ENCODE measurements at places on chromosomes 5 and 9. TPM values are rescaled to one million over a fixed set of nuclear protein-coding genes. Genes with fewer than 3 reads are reported as not detected.

GRCh38 chr5:96315431-96315830, 117.6 kb downstream of the PCSK1 start:
- no peaks in the 10 kb centered on the region for H3K27me3 ChIP-seq
- H3K27ac ChIP-seq, result no peak overlapping the region
- no peak overlapping the region for H3K4me3 ChIP-seq
- H3K4me1 ChIP-seq, result no peaks in the 10 kb centered on the region

Gene ANKRD18B
- not detected for total RNA-seq

DNA sequence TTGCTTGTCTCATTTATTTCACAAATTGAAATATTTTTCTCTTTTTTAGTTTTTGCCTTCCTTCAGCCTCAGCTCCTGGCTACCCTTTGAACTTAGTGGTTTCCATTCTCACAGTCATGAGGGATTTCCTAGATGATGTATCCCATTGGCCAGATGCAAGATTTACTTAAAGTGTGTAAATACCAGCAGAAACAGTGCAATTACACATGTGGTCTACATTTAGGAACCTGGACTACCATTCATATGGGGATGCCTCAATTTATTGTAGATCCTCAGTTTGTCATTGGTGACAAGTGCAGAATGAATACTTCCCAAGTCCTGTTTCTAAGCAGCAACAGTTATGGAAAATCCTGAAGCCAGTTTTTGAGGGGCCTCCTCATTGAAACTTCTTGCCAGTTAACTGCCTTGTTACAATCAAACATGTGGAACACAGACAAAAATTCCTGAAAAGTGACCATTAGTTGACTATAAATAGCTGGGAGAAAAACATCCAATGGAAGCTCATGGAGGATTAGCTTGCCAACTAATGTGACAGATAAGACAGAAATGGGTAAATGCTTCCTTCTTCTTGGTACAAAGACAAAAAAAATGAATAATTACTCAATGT, 113.6 kb upstream of the FER start:
- H3K27ac ChIP-seq, result no peak overlapping the region
- H3K4me1 ChIP-seq, result peaks cover 6% of the 10 kb centered on the region
- no peaks in the 10 kb centered on the region for H3K27me3 ChIP-seq
- DNase-seq, result no peak
- no peaks in the 10 kb centered on the region for H3K36me3 ChIP-seq

DNA sequence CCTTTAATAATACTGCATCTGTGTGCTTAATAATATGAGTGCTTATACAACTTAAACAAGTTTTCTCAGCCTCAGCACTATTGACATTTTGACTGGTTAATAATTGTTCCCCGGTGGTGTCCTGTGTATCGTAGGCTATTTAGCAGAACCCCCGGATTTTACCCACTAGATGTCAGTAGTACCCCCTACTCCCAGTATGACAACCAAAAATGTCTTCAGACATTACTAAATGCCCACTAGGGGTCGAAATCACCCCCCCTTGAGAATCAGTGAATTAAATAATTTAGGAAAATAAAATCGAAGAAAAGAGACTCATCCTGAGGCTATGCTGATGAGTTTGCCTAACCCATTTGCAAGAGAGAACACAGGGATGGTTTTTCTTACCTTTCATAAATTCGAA, 166.3 kb downstream of the ATP10B start:
- no peak overlapping the region for H3K27ac ChIP-seq
- H3K4me3 ChIP-seq, result no peak overlapping the region
- no peaks in the 10 kb centered on the region for H3K4me1 ChIP-seq
- H3K27me3 ChIP-seq, result no peaks in the 10 kb centered on the region

GRCh38 chr9:94983552-94983951, 257.1 kb downstream of the AOPEP start:
- peak; percentile 39 for DNase-seq
- H3K4me1 ChIP-seq, result no peaks in the 10 kb centered on the region
- H3K27ac ChIP-seq, result no peak overlapping the region

Gene CCDC192
- not detected for total RNA-seq

GRCh38 chr9:35829764-35830096, 702 bp downstream of the TMEM8B start:
- H3K4me1 ChIP-seq, result peaks cover 10% of the 10 kb centered on the region
- H3K36me3 ChIP-seq, result no peaks in the 10 kb centered on the region
- peak overlapping the region; percentile 96 for H3K4me3 ChIP-seq

DNA sequence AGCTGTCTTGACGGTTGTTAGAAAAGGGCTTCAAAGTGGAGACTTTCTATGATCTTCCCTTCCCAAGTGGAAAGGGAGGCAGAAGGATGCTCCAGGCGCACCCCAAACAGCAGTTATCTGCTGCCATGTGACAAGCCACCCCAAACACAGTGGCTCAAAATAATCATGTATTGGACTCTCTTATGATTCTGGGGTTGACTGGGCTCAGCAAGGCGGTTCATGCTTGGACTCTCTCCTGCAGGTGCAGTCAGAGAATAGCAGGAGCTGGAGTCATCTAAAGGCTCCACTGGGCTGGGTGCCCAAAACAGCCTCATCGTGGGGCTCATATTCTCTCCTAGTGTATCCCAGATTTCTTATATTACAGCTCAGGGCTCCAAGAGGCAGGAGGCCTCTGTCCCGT, 177.6 kb upstream of the IER5L start:
- H3K27ac ChIP-seq, result no peak overlapping the region
- no peak overlapping the region for H3K4me3 ChIP-seq
- no peak for DNase-seq
- no peaks in the 10 kb centered on the region for H3K36me3 ChIP-seq

Gene FGF10
- total RNA-seq, result 7.5 TPM

DNA sequence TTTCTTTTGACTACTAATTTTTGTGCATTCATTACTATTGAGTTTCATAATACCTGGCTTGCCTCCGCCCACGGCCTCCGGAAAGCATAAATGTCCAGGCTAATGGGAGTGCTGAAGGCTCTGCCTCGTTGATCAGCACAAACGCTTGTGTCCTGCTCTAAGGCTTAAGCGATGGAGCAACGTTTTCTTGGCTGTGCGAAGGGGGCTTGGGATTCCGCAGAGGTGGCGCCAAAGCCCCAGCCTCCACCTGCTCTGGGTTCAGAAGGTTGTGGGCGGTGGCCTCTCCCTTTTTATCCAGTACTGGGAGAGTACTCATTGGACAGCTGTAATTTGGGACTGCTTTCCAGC, 19.7 kb downstream of the ANXA2R start:
- H3K27me3 ChIP-seq, result no peaks in the 10 kb centered on the region
- peak overlapping the region; percentile 75 for H3K4me3 ChIP-seq
- peak overlapping the region; percentile 43 for H3K27ac ChIP-seq
- no peaks in the 10 kb centered on the region for H3K36me3 ChIP-seq
- no peak for DNase-seq

- H3K36me3 ChIP-seq, result no peaks in the 10 kb centered on the region
- H3K4me3 ChIP-seq, result no peak overlapping the region
- H3K4me1 ChIP-seq, result no peaks in the 10 kb centered on the region
- DNase-seq, result no peak
Observed at GRCh38 chr5:146745931-146746577, 132.5 kb downstream of the PPP2R2B start.

GRCh38 chr9:18396102-18396728, 77.7 kb upstream of the ADAMTSL1 start:
- no peaks in the 10 kb centered on the region for H3K36me3 ChIP-seq
- no peak overlapping the region for H3K27ac ChIP-seq
- H3K27me3 ChIP-seq, result no peaks in the 10 kb centered on the region
- peaks cover 3% of the 10 kb centered on the region for H3K4me1 ChIP-seq
- no peak for DNase-seq

- DNase-seq, result no peak
- no peak overlapping the region for H3K27ac ChIP-seq
- H3K4me3 ChIP-seq, result no peak overlapping the region
- H3K36me3 ChIP-seq, result no peaks in the 10 kb centered on the region
Observed at GRCh38 chr5:73322437-73323076, 126.0 kb downstream of the FOXD1 start.

Gene MAMDC2
- 3.4 TPM for total RNA-seq

- H3K27me3 ChIP-seq, result no peaks in the 10 kb centered on the region
- DNase-seq, result no peak
Observed at GRCh38 chr9:83466351-83466750, 71.8 kb downstream of the FRMD3 start.

Gene NTNG2
- total RNA-seq, result 5.9 TPM

Gene FABP6
- total RNA-seq, result not detected

DNA sequence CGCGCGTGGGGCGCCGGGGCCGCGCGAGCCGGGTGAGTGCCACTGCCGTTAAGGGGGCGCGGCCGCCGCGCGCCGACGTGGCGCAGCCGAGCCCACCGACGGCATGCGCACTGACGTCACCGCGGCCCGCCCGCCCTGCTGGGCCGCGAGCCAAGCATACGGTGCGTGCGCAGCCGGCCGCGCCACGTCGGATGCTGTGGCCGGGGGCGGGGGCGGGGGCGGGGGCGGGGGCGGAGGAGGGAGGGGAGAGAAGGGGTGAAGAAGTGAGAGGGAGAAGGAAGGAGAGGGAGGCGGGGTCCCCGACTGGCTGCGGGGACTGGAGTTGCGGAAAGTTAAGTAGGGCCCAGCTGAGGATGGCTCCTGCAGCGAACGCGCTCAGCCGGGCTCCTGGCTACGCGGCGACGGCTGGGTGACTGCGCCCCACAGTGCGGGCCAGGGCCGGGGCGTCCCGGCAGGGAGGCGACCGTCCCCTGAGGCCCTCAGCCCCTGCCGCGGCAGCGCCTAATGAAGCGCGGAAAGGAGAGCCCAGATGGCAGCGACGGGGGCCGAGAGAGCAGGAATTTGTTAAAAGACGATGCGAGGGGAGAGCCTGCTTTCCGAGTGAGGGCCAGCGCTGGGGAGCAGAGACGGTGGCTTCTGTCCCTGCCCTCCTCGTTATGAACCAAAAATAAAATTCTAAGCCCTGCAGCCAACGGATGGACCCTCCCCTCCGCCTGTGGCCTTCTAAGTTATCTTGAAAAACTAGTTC, at the start of gene DAP:
DAP (minus strand) TSS at position 50 of the 748 bp plus-strand sequence. CDS start 166 bp downstream, outside the sequence.
- peak; percentile 91 for DNase-seq
- peak within 1 kb of the TSS; percentile 67 for H3K4me3 ChIP-seq
- H3K27ac ChIP-seq, result peak within 1 kb of the TSS; percentile 98
- H3K4me1 ChIP-seq, result peaks cover 7% of the 10 kb centered on the region

- no peak overlapping the region for H3K4me3 ChIP-seq
- no peaks in the 10 kb centered on the region for H3K4me1 ChIP-seq
- H3K27ac ChIP-seq, result no peak overlapping the region
- no peak for DNase-seq
- no peaks in the 10 kb centered on the region for H3K27me3 ChIP-seq
Observed at GRCh38 chr9:84216151-84216550, 124.4 kb downstream of the SLC28A3 start.

DNA sequence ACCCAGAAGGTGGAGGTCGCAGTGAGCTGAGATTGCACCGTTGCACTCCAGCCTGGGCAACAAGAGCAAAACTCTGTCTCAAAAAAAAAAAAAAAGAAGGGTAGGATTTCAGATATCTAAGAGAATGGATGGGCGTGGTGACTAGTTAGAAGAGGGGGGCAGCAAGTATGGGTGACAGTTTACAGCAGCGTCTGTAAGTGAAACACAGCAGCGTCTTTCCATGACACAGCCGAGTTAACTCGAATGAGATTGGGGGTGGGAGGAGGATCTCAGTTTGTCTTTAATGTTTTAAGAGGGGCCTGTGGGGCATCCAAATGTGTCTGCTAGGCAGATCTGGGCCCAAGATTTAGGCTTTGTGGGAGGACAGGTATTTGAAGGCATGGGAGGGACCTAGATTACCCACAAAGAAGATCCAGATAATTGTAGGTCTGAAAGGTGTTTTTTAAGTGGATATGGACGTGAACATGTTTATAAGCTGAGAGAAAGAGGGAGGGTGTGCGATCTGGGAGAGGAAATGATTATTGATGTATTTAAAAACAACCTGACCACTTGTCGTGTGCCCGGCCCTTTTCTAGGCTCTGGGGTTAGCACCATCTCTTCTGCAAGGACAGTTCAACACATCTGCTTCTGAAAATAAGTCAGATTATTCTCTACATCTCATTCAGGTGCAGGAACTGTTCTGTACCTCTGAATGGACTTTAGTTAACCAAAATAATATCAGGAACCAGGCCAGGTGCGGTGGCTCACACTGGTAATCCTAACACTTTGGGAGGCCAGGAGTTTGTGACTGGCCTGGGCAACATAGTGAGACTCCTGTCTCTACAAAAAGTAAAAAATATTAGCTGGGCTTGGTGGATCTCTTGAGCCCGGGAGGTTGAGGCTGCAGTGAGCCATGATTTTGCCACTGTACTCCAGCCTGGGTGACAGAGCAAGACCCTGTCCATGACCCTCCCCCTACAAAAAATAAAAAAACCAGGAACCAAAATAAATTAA, 2.5 kb downstream of the CEP78 start:
- peaks cover 4% of the 10 kb centered on the region for H3K36me3 ChIP-seq
- no peaks in the 10 kb centered on the region for H3K27me3 ChIP-seq
- no peak for DNase-seq
- H3K27ac ChIP-seq, result no peak overlapping the region
- H3K4me1 ChIP-seq, result no peaks in the 10 kb centered on the region
- H3K4me3 ChIP-seq, result no peak overlapping the region

Gene HOMER1
- 2.3 TPM for total RNA-seq

- no peaks in the 10 kb centered on the region for H3K4me1 ChIP-seq
- DNase-seq, result no peak
- H3K4me3 ChIP-seq, result no peak overlapping the region
- no peaks in the 10 kb centered on the region for H3K36me3 ChIP-seq
Observed at GRCh38 chr5:1120236-1120999, 8.6 kb upstream of the SLC12A7 start.

DNA sequence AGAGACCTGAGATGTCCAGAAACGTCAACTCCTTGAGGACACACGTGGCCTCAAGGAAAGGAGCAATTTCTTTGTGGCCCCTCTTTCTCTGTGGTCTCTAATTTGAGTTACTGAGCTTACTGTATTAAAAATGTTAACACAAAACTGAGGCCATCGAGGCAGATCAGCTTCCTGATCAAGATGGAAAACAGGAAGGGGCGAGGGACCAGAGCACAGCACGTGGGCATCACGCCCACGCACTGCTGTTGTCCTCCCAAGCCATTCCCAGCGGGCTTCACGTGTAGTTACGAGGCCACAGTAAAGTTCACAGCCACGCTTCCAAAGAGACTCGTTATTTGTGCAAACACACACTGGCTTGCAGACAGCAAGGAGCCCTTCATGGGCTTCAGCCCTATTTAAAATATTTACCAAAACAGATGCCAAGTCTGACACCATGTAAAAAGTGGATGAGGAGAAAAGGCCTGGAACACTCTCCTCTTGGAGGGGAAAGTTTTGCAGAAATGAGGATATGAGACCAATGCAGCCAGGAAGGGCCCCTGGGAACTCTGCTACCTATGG, 149.5 kb downstream of the ROR2 start:
- DNase-seq, result no peak

- no peak overlapping the region for H3K4me3 ChIP-seq
- H3K36me3 ChIP-seq, result no peaks in the 10 kb centered on the region
- no peak for DNase-seq
- H3K27ac ChIP-seq, result no peak overlapping the region
Observed at GRCh38 chr5:167071981-167072610, 1219.3 kb upstream of the WWC1 start.

GRCh38 chr9:21267485-21268346, 27.9 kb upstream of the IFNA14 start:
- H3K27ac ChIP-seq, result no peak overlapping the region
- H3K4me1 ChIP-seq, result no peaks in the 10 kb centered on the region
- no peak overlapping the region for H3K4me3 ChIP-seq
- H3K27me3 ChIP-seq, result no peaks in the 10 kb centered on the region
- DNase-seq, result no peak
- H3K36me3 ChIP-seq, result no peaks in the 10 kb centered on the region

Gene INPP5E
- total RNA-seq, result 20.2 TPM

- H3K4me1 ChIP-seq, result peaks cover 4% of the 10 kb centered on the region
- H3K4me3 ChIP-seq, result no peak overlapping the region
- peak overlapping the region; percentile 86 for H3K27ac ChIP-seq
- H3K36me3 ChIP-seq, result no peaks in the 10 kb centered on the region
- no peak for DNase-seq
Observed at GRCh38 chr5:73438645-73439470, 9.7 kb downstream of the FOXD1 start.
